ENCODE measurements at places on chromosomes 16 and 17.
A peak's percentile ranks its signal among the peaks of the same experiment; 100 is the strongest.

DNA sequence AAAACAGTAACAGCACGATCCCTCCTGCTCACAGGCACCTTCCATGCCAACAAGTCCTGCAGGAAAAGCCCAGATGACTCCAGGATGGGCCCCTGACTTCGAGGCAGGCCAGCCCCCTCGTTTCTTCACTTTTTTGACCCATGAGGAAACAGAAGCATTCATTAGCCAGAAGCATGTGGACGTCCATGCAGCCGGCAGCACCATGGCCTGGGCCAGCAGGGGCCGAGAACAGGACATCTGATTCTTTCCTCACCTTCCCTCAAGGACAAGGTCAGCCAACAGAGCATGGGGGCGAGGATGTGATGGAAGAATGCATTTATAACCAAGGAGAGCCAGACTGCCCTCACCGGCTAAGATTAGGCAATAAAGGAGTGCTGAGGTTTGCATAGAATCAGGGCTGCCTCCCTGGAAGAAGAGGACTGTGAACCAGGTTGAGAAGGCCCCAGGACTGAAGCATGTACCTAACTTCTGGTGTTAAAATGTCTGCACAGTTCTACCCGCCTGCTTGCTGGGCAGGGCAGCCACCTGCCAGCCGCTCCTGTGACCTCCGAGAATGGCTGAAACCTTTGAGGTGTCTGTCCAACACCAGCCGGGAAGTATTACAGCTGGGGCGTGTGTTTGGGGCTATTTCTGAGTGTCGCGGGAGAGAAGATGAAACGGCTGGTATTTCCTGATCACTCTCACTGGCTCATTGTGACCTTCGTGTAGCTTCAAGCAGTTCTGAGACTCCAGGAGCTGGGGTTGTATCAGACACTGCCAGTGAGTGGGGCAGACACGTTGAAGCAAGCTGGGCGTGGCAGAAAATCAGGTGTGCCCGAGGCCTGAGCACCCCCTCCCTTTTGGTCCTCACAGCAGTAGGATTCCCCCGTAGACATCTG, 94.0 kb upstream of the TNRC6C start:
- no peak for DNase-seq

DNA sequence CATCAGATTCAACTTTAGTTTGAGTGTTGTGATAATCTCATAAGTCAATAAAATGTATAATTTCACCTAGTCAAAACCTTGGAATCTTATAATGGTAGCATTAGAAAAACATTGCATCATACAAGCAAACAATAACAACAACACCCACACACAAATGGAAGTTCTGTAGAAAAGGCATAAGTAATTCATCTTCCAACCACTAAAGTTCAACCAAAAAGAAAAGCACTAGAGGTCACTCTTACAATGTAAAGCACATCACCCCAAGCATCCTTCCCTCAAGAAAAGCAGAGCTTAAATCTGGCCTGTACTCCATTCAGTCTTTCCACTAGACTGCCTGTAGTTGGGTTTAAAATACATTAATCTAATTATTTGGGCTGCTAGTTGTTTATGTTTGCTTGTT, 1.8 kb downstream of the CNTNAP4 start:
- no peak for DNase-seq

DNA sequence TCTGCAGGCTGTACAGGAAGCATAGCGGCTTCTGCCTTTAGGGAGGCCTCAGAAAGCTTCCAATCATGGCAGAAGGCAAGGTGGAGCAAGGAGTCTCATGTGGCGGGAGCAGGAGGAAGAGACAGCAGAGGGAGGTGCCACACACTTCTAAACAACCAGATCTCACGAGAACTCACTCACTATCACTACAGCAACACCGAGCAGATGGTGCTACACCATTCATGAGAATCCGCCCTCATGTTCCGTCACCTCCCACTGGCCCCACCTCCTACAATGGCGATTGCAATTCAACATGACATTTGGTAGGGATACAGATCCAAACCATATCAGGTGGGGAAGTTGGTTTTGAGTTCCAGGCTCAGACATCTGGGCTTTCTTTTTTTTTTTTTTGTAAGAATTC, 31.9 kb upstream of the NUDT7 start:
- DNase-seq, result no peak

- peak; percentile 18 for DNase-seq
Observed at GRCh38 chr16:66977341-66978113, 10.9 kb upstream of the CES4A start.

GRCh38 chr16:64969221-64969620, 152.6 kb downstream of the CDH11 start:
- DNase-seq, result peak; percentile 23

GRCh38 chr17:73623247-73623646, 21.0 kb downstream of the SDK2 start:
- DNase-seq, result no peak

GRCh38 chr17:9948928-9949327, 43.9 kb upstream of the RCVRN start:
- DNase-seq, result no peak

DNA sequence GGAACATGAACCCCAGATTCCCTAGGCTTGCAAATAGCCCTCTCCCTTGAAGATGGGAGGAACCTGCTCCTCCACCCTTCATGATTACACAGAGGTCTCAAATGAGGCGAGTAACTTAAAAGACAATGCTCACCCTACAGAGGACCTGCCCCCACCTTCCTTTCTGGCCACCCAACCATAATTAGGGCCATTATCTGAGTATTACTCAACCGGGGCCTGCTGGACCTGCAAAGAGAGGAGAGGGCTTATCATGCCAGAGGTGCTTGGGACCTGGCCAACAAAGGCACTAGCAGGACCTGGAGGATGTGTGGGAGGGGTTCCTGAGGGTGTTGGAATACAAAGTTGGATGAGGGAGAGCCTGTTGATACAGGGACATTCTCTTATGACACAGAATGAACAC, 42.4 kb downstream of the RNF157 start:
- no peak for DNase-seq

Measured in NCI-H1930 (cell line).